ENCODE measurements at places on chromosomes 1 and 21.
A peak's percentile ranks its signal among the peaks of the same experiment; 100 is the strongest.

DNA sequence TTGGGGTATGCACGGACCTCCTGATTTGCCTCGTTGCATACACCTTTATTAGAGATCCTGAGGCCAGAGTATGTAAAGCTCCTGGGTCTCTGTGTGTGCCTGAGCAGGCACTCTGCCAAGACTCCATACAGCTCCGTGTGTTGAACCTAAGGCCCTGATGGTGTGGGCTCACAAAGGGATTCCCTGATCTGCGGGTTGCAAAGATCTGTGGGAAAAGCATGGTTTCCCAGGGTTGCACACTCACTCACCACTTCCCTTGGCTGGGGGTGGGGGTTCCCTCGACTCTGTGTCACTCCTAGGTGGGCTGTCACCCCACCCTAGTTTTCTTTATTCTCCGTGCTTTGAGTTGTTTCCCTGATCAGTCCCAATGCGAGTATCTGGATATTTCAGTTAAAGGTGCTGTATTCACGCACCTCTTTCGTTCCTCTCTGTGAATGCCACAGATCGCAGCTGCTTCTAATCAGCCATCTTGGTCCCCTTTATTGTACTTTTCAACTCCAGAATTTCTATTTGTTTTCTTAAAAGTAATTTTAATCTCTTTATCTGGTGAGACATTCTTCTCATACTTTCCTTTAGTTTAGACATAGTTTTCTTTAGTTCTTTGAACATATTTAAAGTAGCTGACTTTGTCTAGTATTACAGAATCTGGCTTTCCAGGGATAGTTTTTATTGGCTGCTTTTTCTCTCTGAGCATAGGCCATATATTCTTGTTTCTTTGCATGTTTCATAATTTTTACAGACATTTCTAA, 39.0 kb upstream of the F3 start:
- DNase-seq: no peak

GRCh38 chr1:155678027-155678426, 10.5 kb downstream of the YY1AP1 start:
- no peak for DNase-seq

DNA sequence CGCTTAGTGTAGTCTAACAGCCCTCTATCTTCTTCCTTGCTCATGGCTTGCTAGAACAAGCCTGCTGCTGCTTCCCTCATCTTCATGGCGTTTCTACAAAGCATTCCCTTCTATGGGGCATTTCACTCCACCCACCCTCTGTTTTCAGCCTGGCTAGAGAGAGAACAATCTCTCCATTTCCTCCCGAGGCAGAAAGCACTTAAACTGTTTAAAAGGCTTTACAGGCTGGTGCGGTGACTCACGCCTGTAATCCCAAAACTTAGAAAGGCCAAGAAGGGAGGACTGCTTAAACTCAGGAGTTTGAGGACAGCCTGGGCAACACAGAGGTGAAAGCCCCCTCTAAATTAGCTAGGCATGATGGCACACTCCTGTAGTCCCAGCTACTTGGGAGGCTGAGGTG, 17.8 kb downstream of the ORC1 start:
- no peak for DNase-seq

- no peak for DNase-seq
Measured at GRCh38 chr1:70090141-70090540, 115.2 kb downstream of the LRRC40 start.

GRCh38 chr1:64686828-64687724, 57.8 kb upstream of the RAVER2 start:
- DNase-seq: peak; percentile 69

GRCh38 chr1:27647328-27647727, 12.3 kb upstream of the FGR start:
- no peak for DNase-seq

- no peak for DNase-seq
Measured at GRCh38 chr1:239389703-239390102, 3.3 kb downstream of the CHRM3 start.

- DNase-seq: peak; percentile 85
Measured at GRCh38 chr1:180515857-180516388, 13.5 kb upstream of the ACBD6 start.

DNA sequence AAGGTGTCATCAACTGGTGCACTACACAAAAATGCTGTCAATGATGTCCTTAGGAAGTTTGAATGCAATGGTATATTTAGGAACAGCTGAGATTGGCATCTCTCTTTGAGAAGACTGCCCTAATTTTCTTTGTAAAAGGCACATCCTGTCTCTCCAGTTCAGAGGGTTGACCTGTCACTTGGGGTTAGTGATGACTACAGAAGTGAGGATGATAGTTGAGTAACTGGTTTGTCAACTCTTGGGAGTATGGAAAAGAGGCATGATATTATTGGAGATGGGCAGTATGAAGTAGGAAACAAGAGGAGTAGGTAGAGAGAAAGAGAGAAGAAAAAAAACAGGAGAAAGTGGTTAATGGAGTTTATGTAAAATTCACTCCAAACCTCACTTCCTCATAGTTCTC, 40.4 kb upstream of the PIGC start:
- DNase-seq: no peak

- no peak for DNase-seq
Measured at GRCh38 chr1:11132563-11133293, 33.1 kb upstream of the EXOSC10 start.

- DNase-seq: no peak
Measured at GRCh38 chr1:180208264-180208663, 21.8 kb upstream of the LHX4 start.

GRCh38 chr21:43818685-43819084, 29.3 kb downstream of the RRP1 start:
- DNase-seq: peak; percentile 45

- no peak for DNase-seq
Measured at GRCh38 chr1:166844791-166845190, 5.5 kb downstream of the POGK start.

DNA sequence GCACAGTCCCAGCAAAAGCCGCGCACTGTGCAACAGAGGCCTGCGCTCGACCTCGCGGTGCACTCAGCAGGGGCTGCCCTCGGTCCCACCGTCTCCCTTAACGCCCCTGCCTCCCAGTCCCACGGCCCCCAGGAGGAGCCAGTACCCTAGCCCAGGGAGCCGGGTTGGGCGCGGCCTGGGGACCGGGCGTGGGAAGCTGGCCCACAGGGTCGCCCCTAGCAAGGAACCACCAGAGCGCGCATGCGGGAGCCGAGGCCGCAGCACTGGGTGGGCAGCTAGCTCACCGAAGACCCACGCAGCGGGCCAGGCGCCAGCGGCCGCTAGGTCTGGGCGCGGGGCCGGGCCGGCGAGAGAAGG, 21.6 kb upstream of the ZNF678 start:
- DNase-seq: no peak

GRCh38 chr1:202229376-202229775, 35.8 kb downstream of the LGR6 start:
- DNase-seq: no peak

DNA sequence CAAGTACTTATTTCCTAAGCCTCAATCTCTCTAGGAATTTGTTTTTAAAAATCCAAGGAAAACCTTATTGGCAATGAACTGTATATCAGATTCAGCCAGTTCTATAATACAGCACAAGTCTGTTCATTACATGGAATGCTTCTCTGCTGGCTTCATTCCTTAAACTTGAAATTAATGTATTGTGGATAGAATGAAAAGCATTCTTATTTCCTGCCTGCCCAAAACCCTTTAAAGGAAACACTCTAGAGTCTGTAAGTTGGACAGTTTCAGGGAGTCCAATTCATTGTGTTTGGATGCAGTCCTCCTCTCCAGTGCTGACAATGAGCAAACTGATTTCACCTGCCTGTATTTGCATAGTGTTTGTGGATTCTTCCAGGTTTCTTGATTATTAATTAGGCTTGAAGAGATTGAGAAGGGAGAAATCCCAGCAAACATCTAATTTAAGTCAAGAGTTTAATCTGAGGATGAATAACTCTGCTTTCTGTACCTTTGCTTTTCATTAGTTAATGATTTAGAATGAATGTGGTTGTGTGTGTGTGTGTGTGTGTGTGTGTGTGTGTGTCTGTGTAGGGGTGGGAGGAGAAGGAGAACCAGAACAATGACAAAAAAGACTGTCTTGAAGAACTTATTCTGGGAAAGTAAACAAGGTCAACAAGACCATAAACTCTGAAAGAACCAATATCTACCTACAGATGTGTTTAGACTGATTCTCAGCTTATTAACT, 61.2 kb downstream of the CACHD1 start:
- DNase-seq: no peak

DNA sequence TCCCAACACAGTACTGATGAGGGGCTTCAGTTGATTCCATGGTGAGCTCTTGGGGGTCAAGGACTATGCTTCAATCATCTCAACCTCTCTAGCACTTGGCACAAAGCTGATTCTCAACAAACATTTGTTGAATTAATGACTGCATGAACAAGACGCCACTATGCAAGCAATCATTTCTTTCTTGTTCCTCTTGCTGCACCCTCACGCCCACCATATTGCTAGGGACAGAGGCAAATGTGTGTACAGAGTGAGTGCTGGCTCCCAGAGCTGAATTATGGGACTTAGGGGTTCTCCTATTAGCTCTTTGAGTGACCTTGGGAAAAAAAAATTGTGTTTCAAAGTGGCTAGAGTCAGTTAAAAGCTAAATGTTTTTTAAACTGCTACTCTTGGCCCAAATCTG, 2.5 kb downstream of the ADAR start:
- DNase-seq: no peak

DNA sequence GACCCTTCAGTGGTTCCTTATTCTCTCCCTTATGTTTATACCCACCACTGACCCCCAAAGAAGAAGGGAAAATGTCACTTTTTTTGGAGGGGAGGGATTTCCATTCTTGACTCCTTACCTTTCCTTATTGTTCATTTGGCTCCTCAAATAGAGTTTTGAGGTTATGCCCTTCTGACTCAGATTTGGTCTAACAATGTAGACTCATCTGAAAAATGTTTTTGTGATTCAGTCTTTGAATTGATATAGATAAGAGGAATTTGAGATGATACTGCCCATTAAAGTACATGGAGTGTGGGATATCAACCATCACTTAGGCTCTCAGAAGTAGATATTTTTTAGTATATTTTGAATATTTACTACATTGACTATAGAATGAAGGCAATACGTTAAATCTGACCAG, 16.1 kb downstream of the USP1 start:
- peak; percentile 36 for DNase-seq

DNA sequence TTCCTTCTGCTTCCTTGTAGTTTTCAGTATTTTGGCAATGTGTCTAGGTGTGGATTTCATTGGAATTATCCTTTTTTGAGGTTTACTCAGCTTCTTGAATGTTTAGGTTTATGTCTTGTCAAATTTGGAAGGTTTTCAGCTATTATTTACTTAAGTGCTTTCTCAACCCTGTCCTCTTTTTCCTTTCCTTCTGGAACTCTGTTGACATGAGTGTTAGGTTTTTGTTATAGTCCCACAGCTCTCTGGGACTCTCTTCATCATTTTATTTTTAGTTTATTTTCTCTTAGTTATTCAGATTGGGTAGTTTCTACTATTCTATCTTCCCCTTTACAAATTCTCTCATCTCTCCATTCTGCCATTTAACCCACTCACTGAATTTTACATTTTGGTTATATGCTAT, 63.1 kb upstream of the GPR88 start:
- DNase-seq: no peak

DNA sequence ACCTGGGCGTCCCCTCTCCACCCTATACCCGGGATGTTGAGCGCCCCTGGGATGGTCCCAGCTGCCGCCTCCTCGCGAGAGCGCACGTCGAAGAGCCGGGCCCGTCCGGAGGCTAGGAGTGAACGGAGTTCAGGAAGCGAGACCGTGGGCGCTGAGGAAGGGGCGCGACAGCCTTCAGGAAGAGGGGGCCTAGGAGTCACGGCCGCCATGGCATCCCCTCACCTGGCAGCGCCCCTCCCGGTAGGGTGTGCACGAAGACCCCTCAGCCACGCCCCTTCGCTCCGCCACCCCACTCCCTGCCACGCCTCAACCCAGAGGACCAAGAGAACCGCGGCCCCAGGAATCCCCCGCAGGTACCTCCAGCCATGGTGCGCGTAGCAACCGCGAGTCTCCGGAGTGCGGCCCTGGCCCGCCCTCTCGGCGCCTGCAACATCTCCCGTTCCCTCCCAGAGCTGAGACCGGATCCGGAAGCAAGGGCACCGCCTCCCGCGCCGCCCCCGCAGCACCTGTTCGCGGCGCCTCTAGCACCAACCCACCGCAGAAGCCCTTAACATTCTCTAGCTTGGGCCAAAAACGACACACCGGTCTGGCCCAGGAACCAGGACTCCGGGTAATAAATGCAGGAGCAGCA, at the start of gene TSTD1:
Gene TSTD1, minus strand, starts transcription at position 442 of the 631 bp plus-strand sequence. Its CDS starts 75 bp downstream, at position 367.
- DNase-seq: peak; percentile 51

- DNase-seq: no peak
Measured at GRCh38 chr1:119080586-119080985, 59.9 kb downstream of the WARS2 start.

DNA sequence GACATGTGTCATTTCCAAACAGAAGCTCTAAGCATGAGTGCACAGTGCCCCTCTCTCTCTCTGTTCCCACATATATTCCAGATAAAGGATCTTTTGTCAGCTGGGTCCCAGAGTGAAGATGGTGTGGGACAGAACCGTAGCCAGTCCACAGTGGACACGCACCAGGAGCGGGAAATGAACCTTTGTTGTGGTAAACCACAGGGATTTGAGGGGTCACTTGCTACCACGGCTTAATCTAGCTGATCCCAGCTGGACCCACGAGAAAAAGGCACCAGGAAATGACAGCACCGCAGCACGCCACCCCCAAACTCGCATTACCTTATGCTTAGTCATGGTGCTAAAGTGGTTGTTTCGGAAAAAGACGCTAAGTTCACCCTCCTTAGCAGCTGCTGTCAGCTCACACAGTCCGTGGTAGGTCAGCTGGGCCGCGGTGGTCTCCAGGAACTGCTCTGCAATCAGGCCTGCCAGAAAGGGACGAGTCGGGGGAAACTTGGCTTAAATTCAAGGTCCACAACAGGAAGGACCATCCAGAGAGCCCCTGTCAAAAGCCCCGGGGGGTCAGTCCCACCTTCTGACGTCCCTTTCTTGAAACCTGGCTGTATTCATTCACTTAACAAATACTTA, 7.5 kb downstream of the MINDY1 start:
- DNase-seq: no peak

GRCh38 chr1:174232761-174233160, 73.4 kb downstream of the RABGAP1L start:
- DNase-seq: no peak

DNA sequence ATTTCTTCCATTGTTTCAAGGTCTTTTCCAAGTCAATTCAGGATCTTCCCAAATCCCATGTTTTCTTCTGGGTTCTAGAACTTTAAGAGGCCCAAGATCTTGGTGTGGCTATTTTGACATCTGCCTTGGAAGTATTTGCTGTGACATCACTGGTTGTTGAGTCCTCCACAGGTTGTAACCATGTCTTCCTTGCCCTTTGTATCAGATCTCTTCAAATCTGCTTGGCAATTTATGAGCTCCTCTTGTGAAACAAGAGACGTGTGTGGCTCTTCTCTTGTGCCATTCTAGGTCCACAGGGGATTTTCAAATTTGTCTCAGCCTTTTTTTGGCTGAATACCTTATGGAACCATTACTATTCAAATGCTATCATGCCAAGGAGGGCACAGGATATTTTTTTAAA, 60.3 kb upstream of the KCNK2 start:
- DNase-seq: no peak

DNA sequence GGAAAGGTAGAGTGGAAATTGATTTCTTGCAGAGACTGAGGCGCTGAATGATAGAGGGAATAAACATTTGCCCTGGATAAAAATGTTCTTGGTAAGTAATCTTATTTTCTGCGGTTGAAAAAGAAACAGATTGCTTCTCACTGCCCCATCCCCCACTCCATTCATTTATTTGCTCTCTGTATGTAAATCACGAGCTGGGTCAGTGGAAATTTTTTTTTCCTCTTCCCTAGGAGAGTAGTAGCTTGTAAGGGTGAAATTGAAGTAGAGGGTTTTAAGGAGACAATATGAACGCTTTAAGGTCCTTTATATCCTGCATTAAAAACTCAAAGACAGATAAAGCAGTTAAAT, 1.4 kb upstream of the BRINP3 start:
- DNase-seq: no peak

All from Karpas-422 (cell line).